ENCODE measurements at places on chromosomes 7 and 10.

DNA sequence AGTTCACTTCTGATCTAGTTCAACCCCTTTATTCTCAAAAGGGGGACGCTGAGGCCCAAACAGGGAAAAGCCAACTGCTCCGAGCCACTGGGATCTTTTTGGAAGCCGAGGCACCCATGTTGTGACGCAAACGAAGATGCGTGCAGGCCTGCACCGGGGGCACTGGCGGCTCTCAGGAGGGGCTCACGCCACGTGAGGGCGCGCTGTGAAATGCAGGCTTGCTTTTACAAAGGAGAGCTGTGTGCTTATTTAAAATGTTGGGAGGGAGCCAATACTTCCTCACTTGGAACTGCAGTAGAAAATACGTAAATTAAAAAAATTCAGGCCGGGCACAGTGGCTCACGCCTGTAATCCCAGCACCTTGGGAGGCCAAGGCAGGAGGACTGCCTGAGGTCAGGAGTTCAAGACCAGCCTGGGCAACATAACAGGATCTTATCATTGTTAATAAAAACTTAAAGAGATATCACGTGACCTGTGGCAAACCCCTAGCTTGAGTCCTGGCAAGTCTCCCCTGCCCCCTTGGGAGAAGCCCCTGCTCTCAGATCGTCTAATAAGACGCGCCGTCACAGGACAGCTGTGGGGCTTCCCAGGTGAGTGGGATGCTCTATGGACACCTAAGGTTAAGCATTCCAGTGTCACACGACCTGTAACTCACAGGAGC, 16.3 kb downstream of the BRI3 start:
- DNase-seq: no peak

GRCh38 chr7:98214811-98215321, 3.6 kb downstream of the BHLHA15 start:
- no peak for DNase-seq

GRCh38 chr10:77715536-77715935, 77.9 kb upstream of the KCNMA1 start:
- no peak for DNase-seq

DNA sequence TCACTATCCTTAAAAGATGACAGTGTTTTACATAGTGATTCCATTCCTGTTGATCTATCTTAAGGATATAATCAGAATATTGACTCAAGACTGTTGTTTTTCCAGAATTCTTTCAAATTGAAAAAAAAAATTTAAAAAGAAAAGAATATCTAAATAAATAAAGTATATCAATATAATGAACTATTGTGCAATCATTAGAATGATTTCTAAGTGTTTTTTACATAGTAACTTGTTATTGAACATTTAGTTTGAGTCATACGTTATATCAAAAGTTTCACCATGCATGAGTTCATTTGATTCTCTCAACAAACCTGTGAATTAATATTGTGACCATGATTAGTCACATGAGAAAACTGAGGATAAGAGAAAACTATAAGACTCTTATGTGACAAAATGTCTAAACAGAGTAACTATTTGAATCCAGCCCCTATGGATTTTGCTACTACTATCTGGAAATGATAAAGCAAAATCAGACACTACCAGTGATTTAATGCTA, 46.1 kb downstream of the KLF6 start:
- DNase-seq: no peak

- no peak for DNase-seq
These were observed 1.6 kb upstream of the TEX36 start for GRCh38 chr10:125684581-125684980.

DNA sequence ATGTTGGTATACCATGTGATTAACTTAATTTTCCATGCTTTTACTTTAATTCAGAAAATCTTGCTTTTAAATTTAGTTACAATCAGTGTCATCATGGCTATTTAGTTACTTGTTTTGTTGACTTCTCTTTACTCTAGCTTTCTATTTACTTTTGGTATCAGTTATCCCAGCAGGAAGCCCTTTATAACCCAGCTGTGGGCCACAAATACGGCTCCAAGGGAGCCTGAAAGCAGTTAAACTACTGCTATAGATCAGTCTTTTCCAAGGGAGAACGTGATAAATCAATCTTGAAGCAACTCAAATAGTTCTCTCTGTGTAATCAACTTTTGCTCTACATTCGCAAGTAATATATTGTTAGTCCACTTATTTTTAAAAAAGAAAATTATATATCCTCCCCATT, 287.4 kb downstream of the CACNA2D1 start:
- DNase-seq: no peak

Measured in stimulated activated CD8-positive, alpha-beta memory T cell treated with anti-CD3 and anti-CD28 coated beads, Interleukin-4, amount 100 ng/mL, for 1 hour (primary cell).